Amniotic epithelial cell (primary cell): ENCODE measurements at places on chromosomes 5 and 9.

GRCh38 chr9:4137234-4137633 lies 162.6 kb downstream of the GLIS3 start:
- DNase-seq, result peak; percentile 98

- peak; percentile 43 for DNase-seq
Measured at GRCh38 chr5:997001-997474, 11.6 kb upstream of the NKD2 start.

GRCh38 chr5:52738095-52738506 lies 49.6 kb upstream of the ITGA1 start:
- DNase-seq, result peak; percentile 97

DNA sequence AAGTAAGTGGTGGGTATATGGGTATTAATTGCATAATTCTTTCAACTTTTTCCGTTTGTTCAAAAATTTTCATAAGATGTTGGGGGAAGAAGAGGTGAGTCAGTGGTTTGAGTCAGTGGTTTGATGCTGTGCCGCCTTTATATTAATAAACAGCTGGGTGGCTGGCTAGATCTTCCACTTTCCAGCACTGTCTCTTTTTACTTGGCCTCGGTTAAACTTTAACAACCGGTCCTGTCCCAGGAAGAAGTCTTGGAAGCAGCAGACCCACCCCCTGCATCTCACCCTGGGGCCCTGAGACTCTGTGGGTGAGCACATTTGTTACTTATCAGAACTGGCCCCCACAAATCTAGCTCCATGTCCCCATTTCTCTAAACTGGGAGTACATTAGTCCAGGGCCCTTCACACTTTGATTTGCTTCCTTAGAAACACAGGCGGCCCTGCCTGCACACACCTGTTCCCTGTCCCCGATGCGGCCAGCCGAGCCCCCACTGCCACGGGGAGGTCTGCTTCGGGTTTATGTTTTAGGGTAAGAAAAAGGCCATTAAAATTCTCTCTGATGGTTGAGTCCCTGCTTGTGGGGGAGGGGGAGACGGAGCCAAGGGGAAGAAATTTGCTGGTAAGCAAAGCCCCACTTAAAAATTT lies 90.7 kb downstream of the PTCH1 start:
- peak; percentile 50 for DNase-seq

DNA sequence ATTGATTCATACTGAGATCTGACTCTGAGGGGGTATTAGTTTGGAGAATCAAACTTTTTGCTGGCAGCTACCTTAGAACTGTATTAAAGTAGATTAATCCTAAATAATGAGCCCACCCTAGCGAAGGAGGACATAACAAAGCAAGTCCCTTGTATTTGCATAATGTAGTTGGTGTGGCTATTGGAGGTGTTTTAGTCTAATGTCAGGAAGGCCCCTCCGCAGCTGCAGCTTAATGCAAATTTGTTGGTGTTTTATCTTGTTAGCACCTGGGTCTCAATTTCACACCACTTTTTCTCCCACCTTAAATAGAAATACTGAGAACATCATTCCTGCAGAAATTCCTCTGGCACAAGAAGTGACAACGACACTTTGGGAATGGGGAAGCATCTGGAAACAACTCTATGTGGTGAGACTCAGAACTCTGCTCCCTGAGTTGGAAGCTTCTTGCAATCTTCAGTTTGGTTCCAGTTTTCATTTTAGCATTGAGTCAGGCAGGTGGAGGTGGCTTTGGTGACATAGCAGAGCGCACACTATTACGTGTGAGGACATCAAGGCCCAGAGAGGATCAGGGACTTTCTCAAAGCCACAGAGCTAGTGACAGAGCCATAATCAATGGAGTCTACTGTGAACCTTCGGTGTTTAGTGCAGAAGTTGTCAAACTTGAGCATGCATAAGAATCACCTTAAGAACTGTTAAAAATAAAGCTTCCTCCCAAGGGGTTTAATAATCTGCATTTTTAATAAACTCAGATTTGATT lies 33.9 kb downstream of the DOCK2 start:
- DNase-seq, result no peak

DNA sequence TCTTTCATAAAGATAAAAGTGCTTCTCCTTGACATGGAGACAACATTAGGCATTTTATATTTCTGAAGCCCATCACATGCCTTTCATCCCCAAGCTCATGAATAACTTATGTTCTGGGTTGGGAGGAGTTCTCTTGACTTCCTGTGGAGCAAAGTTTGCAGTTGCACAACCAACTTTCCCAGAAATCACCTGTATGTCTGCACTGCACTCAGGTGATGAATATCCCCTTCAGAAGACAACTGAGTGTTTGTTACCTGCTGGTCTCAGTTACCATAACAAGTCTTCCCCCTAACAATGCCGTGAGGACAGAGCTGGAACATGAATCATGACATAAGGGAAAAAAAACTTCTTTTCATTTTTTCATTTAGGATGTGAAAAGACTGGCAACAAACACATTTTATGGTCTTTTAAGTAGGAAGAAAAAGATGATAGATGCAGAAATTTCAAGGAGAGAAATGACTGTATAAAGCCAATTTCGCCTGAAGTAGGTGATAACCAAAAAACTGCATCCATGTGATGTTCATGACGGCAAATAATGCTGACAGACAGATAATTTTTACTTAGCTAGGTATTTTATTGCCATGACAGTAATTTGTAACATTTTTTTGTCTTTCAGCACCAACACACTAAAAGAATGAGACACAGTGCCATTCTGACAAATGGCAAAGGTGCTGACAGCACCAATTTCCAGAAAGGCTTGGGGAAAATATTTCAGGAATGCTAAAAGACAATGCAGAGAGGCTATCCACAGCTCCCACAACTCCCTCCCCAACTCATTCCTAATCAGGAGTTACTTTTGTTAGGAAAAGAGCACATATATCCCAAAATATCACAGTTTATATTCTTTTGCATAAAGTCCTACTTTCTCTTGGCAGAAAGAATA lies 656.3 kb downstream of the PRELID2 start:
- no peak for DNase-seq

DNA sequence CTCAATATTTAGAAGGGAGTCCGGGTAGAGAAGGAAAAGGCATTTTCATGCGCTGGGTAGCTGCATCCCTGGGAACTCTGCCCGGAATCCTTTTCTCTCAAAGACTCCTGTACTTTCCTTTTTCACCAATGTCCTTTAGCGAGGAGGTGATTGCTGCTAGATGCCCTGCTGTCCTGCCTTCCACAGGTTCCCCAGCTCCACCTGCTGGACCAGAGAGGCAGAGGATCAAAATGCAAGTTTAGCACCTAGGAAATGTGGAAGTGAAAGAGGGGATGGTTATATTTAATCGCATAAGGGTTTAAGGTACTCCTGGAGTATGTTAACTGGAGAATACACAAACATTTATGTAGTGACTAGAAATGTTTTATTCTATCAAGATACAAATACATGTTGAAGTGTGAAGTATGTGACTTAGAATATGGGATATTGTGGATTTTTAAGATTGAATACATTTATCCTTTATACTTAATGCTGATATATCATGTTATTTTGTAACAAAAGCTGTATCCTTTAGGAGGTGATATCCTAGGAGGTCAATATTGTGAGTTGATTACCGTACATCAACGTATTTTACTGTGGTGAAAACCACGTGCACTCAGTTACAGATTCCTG lies 145.7 kb downstream of the ARHGAP26 start:
- peak; percentile 42 for DNase-seq

DNA sequence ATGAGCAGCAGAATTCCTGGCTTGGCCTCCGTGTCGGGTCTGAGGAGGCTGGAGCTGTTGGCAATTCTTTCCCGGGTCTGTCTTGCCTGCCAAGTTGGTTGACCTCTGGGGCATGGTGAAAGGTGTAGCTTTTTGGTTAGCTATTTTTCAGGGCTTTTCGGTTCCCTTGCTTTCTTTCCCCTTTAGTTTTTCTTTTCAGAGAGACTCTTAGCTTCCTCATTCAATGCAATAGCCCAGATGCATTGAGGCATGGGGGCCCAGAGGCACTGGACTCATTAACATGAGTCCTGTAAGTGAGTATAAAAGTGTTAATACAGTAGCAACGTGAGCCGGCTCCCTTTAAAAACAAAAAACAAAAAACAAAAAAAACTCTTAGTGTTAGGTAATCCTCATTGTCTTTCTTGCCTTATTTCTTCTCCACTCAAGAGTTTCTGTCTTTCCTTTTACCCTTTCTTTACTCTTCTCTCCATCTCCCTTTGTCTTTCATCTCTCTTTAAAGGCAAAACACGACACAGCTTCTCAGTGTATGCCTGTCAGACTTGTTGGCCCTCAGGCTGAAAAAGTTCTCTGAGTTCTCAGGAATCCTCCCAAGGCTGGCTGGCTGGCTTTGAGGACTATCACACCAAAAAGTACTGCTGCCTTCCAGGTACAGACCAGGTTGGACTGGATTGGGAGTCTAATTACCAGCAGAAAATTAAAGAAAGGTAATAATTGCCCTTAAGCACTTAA lies 289.9 kb upstream of the TUT7 start:
- no peak for DNase-seq

- DNase-seq, result no peak
Measured at GRCh38 chr9:112787978-112788377, 37.4 kb downstream of the SNX30 start.

- no peak for DNase-seq
Measured at GRCh38 chr9:97568461-97569275, 64.5 kb downstream of the TSTD2 start.

DNA sequence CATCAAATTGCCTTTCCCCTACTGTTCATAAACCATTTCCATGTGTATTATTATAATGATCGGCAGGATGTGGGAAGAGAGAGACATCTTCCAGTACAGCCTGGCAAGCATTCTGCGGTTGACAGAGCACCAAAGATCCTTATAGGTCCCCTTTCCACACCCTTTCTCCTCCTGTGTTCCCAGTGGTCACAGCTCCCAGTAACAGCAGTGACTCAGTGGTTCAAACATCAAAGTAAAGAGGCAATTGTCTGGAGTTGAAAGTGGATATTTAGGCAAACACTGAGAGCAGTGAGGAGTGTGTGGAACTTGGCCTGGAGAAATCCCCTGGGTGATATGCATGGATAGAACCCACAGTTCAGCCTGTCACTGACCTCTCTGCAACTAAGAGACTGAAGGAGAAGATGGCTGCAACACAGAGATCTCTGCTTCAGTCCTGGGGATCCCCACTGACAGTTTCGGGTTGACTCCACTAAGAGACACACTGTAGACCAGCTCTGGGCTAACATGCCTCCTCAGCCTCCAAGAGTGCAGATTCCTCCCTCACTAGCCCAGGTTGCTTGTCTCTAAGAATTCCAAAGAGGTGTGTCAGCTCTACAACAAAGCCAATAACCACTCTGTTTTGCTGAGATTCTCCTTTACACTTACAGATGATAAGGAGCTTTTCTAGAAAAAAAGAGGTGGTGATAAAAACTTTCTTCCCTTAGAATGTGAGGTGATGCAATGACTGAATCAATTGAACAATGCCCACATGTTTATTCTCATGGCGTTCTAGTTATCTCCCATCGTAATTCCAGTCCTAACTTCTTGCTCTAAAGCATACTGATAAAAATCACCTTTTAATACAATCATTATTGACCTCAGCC lies 94.4 kb upstream of the IL6ST start:
- peak; percentile 91 for DNase-seq

GRCh38 chr9:96420468-96421219 lies 2.5 kb upstream of the ZNF367 start:
- DNase-seq, result peak; percentile 92

- DNase-seq, result no peak
Measured at GRCh38 chr5:42555797-42556196, 132.6 kb downstream of the GHR start.

DNA sequence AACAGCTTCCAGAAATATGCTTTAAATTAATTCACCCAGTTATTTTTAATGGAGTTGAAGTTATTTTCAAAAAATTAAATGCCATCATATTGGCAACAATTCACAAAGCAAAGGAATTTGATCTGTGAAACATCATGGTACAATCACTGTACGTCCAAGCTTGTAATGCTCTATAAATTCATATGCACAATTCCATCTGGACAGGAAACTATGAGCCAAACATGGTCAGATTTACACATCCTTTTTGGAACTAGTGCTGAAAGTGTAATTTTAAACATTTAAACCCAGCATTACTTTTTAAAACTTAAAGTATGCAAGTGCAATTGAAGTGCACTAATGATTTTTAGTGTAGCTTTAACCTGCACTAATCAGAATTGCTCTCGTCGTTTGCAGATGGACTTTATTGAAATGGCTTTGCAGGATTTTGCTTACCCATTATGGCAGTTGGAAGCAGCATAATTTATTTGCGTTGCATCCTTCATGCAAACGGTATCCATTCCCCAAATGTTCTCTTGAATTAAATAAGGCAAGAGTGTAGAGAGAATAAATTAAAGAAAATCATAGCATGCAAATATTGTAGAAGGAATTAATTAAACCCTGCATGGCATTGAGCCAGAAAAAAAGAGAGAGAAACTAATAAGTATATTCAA lies 21.0 kb upstream of the OR13F1 start:
- no peak for DNase-seq

- no peak for DNase-seq
Measured at GRCh38 chr5:65264420-65264819, 217.3 kb downstream of the ADAMTS6 start.

DNA sequence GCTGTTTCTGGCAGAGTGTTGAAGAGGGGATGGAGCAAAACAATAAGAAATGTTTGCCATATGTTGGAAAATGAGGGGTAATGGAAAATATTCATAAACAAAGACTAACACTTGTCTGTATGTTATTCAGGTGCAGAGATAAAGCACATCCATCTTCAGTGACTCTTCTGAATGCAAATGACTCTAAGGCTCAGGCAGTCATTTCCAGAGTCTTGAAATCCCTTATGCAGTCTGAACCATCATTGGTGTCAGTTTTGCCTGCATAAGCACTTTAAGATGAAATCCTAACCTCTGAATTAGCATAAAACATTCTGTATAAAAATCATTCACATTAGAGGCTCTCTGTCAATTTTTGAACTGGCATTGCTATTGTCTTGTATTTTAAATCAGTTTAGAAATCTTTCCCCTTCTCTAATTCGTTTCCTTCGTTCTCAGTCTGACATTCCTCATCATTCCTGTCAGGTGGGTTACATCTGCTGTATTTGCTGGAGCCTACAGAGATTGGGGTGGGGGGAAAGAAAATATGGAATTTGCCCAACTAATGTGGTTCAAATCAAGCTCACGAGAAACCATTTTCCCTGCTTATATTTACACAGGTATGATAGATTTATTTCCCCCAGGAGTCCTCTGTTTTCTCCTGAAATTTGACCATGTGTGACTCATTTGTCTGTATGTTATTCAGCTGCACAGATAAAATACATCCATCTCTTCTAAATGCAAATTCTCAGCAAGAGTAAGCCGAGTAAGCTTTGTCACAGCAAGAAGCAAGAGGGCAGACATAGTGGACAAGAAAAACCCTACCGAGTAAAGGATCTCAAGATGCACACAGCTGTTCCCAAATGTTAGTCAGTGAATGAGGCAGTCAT lies 31.6 kb downstream of the ENC1 start:
- DNase-seq, result no peak

- peak; percentile 94 for DNase-seq
Measured at GRCh38 chr9:73143711-73144328, 7.8 kb upstream of the ANXA1 start.
